ENCODE measurements at places on chromosomes 1 and 21. TPM values are rescaled to one million over a fixed set of nuclear protein-coding genes. Genes with fewer than 3 reads are reported as not detected.

ANKRD35 gene
- 0.81 TPM for total RNA-seq

SH3D21 gene
- total RNA-seq, result 3.9 TPM

ACTL8 gene
- not detected for total RNA-seq

F3 gene
- total RNA-seq, result 1.3 TPM

ATAD3B gene
- 26.7 TPM for total RNA-seq

CFAP107 gene
- not detected for total RNA-seq

SLC16A4 gene
- total RNA-seq, result 3.7 TPM

MPL gene
- total RNA-seq, result not detected

DCST1 gene
- not detected for total RNA-seq

VAV3 gene
- 0.38 TPM for total RNA-seq

GPR161 gene
- total RNA-seq, result 26.7 TPM

FCER1G gene
- total RNA-seq, result 0.47 TPM

CDK11A gene
- total RNA-seq, result 16.8 TPM

SPRR1A gene
- total RNA-seq, result not detected

FAM3B gene
- total RNA-seq, result not detected

ESPN gene
- total RNA-seq, result 0.45 TPM

SPOCD1 gene
- 33.4 TPM for total RNA-seq

KCNK2 gene
- total RNA-seq, result under 0.01 TPM

HPCAL4 gene
- not detected for total RNA-seq

AADACL3 gene
- not detected for total RNA-seq

PTAFR gene
- total RNA-seq, result 0.09 TPM

Measured in endothelial cell of coronary artery (primary cell).